ENCODE measurements at places on chromosomes 11 and 22. TPM values are rescaled to one million over a fixed set of nuclear protein-coding genes. Genes with fewer than 3 reads are reported as not detected.

The OR51B5 gene
- not detected for total RNA-seq

The FDX1 gene
- 12.1 TPM for total RNA-seq

The MMP27 gene
- not detected for total RNA-seq

DNA sequence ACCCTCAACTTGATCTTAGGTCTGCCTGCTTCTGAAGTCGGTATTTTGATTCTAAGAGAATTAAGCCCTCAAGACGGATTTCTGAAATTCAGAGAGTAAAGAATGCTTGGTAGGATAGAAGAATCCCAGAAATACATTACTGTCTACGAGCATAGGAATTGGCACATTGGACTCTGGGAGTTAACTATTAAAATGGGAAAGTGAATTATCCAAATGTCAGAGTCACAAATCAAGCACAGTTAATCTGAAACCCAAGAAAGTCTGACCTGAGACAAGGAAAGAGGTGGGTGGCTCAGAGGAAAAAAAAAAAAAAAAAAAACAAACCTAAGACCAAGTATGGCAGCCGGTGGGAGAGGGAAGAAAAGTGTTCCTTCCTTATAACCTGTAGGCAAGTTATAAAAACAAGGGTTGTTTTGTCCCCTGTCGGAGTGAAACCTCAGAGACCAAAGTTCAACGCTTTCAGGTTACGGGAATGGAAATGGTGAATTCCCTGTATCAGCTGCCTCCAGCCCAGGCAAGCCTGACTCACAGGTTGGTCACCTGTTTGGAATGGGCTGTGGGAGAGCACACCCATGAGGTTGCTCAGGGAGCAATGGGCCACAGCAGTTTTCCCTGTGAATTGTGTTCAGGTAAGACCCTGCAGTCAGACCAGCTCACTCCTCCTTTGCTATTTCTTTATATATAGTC lies 139.0 kb downstream of the ETS1 start:
- no peaks in the 10 kb centered on the region for H3K27me3 ChIP-seq
- no peak overlapping the region for H3K4me3 ChIP-seq
- H3K4me1 ChIP-seq, result no peaks in the 10 kb centered on the region
- H3K27ac ChIP-seq, result no peak overlapping the region

GRCh38 chr11:103322821-103323220 lies 213.6 kb downstream of the DYNC2H1 start:
- H3K27me3 ChIP-seq, result no peaks in the 10 kb centered on the region
- H3K27ac ChIP-seq, result no peak overlapping the region
- no peaks in the 10 kb centered on the region for H3K36me3 ChIP-seq

GRCh38 chr11:67280341-67280787 lies 8.7 kb upstream of the ANKRD13D start:
- no peak overlapping the region for H3K4me3 ChIP-seq
- no peak overlapping the region for H3K27ac ChIP-seq
- DNase-seq, result no peak
- H3K36me3 ChIP-seq, result peaks cover 68% of the 10 kb centered on the region
- H3K27me3 ChIP-seq, result no peaks in the 10 kb centered on the region
- H3K4me1 ChIP-seq, result peaks cover 51% of the 10 kb centered on the region

DNA sequence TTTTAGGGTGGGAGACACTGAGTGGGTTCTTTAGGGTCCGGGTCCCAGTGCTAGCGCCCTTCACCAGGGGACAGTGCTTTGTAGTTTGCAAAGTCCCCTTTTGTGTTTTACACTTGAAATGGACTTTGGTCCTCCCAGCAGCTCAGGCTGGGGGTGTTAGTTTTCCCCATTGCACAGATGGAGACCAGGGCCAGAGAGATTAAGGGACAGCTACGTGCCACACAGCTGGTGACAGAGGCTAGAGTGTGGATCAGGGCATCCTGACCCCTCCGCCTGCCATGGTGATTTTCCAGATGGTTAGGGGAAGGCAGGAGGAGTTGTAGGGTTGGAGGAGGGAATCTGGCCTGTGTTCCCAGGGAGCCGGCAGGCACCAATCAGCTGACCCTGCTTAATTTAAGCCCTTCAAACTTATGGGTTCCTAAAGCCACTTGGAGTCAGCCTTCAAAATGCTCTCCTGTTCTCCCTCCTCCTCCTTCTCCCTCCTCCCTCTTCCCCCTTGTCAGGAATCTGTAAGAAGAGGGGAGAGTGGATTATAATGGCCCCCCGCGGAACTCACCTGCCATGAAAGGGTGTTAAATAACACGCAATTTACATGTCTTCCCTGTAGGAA lies 22.5 kb upstream of the MPPED1 start:
- no peak overlapping the region for H3K4me3 ChIP-seq
- DNase-seq, result no peak
- no peaks in the 10 kb centered on the region for H3K4me1 ChIP-seq

DNA sequence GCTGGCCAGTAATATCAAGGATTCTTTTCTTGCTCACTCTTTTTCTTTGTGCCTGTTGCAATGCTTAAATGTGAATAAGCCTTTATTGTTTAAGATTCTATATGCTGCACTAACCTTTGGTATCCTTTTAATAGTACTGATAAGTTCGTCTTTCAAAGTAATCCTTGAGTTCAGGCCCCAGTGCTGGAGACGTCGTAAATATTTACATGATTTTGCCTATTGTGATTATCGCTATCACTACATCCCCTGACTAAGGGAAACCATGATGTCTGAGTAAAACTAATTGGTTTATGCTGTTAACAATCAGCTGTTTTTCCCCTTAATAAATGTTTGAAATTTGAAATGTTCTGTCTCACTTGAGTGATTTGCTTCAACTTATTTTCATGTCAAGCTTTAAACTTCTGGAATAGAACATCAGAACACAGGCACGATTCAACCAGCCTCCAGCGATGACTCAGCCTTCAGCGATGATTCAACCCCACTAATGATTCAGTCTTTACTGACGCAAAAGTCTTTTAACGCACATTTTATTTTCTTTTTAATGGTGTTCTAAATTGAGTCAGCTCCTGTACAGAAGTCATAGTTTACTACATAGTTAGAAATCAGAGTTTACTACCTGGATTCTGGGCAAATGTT lies 3.9 kb downstream of the HTATIP2 start:
- no peak overlapping the region for H3K4me3 ChIP-seq
- peak overlapping the region; percentile 45 for H3K27ac ChIP-seq
- no peaks in the 10 kb centered on the region for H3K36me3 ChIP-seq
- peaks cover 24% of the 10 kb centered on the region for H3K4me1 ChIP-seq

- H3K4me3 ChIP-seq, result no peak overlapping the region
- no peak overlapping the region for H3K27ac ChIP-seq
- no peaks in the 10 kb centered on the region for H3K27me3 ChIP-seq
- DNase-seq, result no peak
- H3K4me1 ChIP-seq, result no peaks in the 10 kb centered on the region
- peaks cover 37% of the 10 kb centered on the region for H3K36me3 ChIP-seq
Measured at GRCh38 chr11:71488681-71489270, 35.8 kb downstream of the NADSYN1 start.

- no peak overlapping the region for H3K4me3 ChIP-seq
- no peaks in the 10 kb centered on the region for H3K4me1 ChIP-seq
- no peaks in the 10 kb centered on the region for H3K27me3 ChIP-seq
- H3K36me3 ChIP-seq, result no peaks in the 10 kb centered on the region
Measured at GRCh38 chr11:43212279-43212678, 99.5 kb upstream of the API5 start.

DNA sequence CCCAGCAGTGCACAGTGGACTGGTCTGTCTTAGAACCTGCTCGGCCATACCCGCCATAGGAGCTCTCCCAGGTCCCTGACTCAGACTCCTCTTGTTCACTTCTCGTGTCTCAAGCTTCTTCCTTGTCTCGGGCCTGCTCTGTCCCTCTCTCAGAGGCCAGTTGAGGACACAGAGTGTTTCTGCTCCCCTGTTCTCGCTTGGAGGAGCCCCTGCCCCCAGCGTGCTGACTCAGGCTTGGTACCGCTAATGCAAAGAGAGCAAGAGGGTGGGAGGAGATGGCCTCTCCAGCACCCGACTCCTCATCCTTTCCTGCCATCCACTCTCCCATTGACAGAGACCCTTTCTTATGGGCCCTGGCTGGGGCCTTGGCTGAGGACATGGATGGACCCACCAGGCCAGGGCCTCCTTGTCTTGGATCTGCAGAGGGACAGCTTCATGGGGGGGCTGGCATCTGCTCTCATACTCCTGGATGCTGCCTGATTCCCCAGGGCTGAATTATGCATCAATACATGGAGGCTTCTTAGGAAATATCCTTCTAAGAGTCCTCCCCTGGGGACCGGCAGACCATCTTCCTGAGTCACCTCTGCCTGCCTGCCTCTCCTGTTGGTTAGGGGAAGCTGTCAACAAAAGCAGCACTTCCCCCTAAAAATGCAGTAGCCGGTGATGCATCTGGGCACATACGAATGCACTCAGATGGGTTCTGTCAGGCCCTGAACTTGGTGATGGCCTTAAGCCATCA lies 15.9 kb downstream of the TSPAN18 start:
- no peaks in the 10 kb centered on the region for H3K36me3 ChIP-seq
- no peak for DNase-seq
- no peak overlapping the region for H3K4me3 ChIP-seq
- H3K27ac ChIP-seq, result peak overlapping the region; percentile 40
- no peaks in the 10 kb centered on the region for H3K27me3 ChIP-seq

DNA sequence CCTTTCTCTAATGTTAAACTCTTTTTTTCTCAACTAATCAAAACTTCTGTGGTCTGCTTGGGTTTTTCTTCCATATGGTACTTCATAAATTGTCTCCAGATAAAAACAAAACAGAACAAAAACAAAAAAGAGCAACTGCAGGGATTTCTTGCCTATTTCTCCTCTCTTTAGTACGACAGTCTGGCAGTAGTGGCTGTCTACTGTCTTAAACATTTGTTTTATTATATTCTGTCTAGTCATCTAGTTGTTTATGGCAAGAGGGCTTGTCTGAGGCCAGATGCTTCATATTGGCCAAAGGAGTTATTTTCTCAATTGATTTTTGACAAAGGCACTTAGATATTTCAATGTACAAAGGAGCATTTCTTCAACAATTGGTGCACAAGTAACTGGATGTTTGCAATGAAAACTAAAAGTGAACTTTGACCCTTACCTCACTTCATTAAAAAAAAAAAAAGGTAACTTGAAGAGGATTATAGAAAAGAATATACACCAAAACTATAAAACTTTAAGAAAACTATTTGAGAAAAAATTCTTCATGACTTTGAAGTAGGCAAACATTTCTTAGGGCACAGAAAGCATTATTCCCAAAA lies 404.2 kb downstream of the LUZP2 start:
- no peak for DNase-seq
- H3K27me3 ChIP-seq, result no peaks in the 10 kb centered on the region
- H3K4me1 ChIP-seq, result no peaks in the 10 kb centered on the region
- no peaks in the 10 kb centered on the region for H3K36me3 ChIP-seq
- no peak overlapping the region for H3K4me3 ChIP-seq
- no peak overlapping the region for H3K27ac ChIP-seq

- peaks cover 7% of the 10 kb centered on the region for H3K36me3 ChIP-seq
- no peaks in the 10 kb centered on the region for H3K27me3 ChIP-seq
- H3K27ac ChIP-seq, result no peak overlapping the region
- no peak for DNase-seq
Measured at GRCh38 chr22:19889951-19890350, 35.3 kb upstream of the GNB1L start.

DNA sequence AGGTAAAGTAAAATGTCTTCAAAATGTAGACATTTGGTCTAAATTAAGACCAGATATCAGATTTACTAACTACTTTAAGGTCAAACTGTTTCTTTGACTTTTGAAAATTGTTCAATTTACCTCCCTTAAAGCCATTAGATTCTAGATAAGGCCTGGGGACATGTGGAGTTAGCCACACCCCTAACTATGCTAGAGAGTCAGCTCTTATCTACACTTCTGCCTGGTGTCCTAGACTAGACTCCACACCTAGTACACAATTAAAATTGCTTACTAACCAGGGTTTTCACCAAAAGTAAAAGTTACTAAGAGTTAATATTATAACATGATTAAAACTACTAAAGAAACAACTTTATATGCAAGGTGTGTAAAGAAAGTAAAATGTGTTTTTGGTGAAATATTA lies 43.6 kb upstream of the DBX1 start:
- no peak overlapping the region for H3K4me3 ChIP-seq
- no peak overlapping the region for H3K27ac ChIP-seq
- H3K4me1 ChIP-seq, result no peaks in the 10 kb centered on the region
- H3K36me3 ChIP-seq, result no peaks in the 10 kb centered on the region

GRCh38 chr11:116657842-116658825 lies 114.7 kb downstream of the BUD13 start:
- no peak overlapping the region for H3K4me3 ChIP-seq
- H3K27me3 ChIP-seq, result no peaks in the 10 kb centered on the region
- no peak for DNase-seq
- no peak overlapping the region for H3K27ac ChIP-seq
- H3K36me3 ChIP-seq, result no peaks in the 10 kb centered on the region

Measured in right atrium auricular region (tissue), 2 donors.